ENCODE measurements at places on chromosomes 1 and 21.

GRCh38 chr1:4380564-4381168, 273.7 kb upstream of the AJAP1 start:
- no peak for DNase-seq

DNA sequence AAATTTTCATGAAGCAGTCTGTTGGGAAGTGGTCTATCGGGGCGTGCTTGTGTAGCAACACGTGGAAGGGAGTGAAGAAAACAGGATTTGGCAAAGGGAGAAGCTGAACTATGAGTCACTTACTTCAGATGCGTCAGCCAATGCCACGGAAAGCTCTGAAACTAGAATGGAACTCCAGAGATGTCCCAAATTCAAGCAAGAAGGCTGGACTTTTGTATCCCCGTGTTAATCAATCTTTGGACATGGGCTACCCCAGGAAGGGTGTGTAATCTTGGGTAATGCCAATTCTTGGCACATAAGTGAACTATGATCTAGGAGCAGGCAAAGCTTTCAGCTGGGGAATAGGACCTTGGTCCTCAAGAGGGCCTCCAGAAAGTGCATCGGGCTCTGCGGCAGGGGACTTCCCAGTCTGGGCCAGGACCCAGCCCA, 102.6 kb downstream of the ADSS2 start:
- DNase-seq = no peak

DNA sequence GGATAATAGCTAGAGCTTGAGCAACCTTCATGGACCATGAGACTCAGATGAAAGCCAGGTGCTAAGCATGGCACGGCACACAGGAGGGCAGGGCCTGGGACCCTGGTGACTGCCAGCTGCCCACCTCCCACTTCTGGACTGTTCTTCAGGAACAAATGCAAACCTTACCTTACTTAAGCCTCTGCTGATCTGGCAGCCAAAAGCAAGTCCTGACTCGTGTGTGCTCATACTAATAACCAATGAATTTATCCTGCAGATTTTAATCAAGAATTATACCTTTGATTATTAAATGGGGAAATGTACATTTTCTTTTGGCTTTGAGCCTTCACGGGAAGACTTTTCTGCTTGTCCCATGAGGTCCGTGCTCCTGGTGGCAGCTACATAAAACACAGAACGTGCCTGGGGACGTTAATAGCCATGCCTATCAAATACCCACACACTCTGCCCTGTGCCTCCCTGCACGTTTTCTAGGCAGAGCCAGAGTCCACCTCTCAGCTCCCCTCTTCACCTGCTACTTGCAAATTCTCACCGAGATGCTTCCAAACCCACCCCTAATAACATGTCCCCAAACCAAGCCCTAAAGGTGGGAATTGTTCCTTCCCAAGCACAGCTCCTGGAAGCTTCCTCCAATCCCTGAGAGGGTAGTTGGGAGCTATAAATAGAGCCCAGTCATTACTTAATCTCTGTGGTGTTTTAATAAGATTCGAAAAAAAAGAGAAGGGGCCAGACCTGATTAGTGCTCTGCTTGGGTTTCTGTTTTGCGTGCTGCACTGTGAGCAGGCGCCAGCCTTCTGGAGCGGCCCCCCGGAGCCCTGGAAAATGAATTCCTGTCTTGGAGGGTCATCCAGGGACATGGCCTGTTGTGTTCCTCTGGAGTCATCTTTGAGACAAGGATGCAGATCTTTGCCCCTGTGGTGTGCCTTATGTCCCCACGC, 33.5 kb downstream of the SLC1A7 start:
- DNase-seq = no peak

GRCh38 chr1:49606082-49606481, 417.7 kb downstream of the AGBL4 start:
- no peak for DNase-seq

GRCh38 chr1:66285618-66286270, 248.2 kb upstream of the SGIP1 start:
- no peak for DNase-seq

GRCh38 chr1:228373004-228373680, 33.5 kb downstream of the TRIM11 start:
- DNase-seq = no peak

- peak; percentile 70 for DNase-seq
Measured at GRCh38 chr1:205791568-205792180, 16.4 kb upstream of the RAB29 start.

GRCh38 chr1:181651276-181651675, 168.0 kb downstream of the CACNA1E start:
- DNase-seq = no peak

GRCh38 chr1:215256936-215257679, 174.6 kb downstream of the KCNK2 start:
- no peak for DNase-seq

- no peak for DNase-seq
Measured at GRCh38 chr1:230785636-230786384, 38.6 kb downstream of the CAPN9 start.

GRCh38 chr1:111789142-111789541, 33.4 kb downstream of the DDX20 start:
- no peak for DNase-seq

GRCh38 chr1:156926175-156926574, 5.7 kb downstream of the LRRC71 start:
- DNase-seq = peak; percentile 62

DNA sequence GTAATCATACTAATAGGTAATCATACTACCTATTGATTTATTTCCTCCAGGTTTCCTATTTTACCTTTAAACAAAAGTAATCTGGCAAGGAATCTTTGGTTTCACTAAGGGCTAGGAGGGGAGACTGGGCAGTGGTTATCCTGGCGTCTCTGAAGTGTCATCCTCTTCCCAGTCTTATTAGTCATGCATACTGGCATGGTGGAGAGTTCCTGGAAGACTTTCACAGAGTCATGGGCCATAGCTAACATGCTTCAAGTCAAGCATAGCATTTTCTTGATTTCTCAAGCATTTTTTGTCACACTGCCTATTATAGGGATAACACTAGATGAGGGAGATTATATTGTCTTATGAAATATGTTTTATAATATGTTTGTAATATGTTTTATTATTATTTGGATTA, 64.0 kb upstream of the ASB17 start:
- no peak for DNase-seq

DNA sequence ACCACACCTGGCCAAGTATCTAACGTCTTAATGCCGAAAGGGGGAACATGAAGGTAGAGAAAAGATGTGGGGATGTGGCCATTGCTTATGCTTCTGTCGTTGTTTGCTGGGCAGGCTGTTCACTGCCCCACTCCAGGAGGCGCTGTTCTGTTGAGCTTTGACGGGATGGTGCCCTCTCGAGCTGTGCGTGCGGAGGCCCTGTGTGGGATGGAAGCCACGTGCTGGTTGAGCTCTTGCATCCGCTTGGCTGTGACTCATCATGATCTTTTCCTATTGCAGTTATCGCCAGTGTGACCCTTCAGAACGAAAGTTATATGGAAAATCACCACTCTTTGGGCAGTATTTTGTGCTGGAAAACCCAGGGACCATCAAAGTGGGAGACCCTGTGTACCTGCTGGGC, 26.3 kb downstream of the MTARC1 start:
- no peak for DNase-seq

DNA sequence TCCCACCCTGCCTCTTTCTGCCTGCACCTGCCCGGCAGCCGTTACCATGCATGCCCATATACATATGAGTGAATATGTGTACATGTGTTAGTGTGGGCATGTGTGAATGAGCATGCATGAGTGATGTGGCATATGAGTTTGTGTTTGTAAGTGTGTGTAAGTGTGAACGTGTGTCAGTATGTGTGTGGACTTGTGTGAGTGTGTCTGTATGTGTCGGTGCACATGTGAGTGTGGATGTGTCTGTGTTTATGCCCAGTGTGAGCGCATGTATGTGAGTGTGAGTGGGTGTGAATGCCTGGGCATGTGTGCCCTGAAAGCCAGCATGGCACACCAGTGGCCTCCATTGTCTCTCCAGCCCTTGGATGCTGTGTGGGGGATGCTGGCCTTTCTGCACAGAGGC, 2.5 kb upstream of the UMODL1 start:
- DNase-seq = no peak

DNA sequence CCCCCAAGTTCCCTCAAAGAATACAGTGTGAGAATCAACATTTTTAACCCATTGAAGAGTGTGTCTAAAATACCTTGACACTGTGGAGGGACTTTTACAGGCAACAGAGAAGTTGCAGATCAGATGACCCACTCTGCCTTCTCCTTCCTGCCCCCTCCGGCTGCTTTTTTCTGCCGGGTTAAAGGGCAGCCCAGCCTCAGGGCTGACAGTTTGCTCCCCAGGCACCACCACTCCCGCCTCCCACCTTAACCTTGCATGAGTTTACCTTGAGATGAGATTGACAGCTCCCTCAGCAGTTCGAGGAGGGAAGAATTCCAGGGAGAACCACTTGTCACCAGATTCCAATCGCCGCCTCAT, 3.2 kb downstream of the MTHFR start:
- no peak for DNase-seq

- DNase-seq = no peak
Measured at GRCh38 chr1:153771261-153771660, 3.9 kb upstream of the SLC27A3 start.
